ENCODE measurements at places on chromosomes 6 and 20. TPM values are rescaled to one million over a fixed set of nuclear protein-coding genes. Genes with fewer than 3 reads are reported as not detected.

GRCh38 chr20:51622004-51622874, 79.7 kb upstream of the NFATC2 start:
- no peak for DNase-seq

GRCh38 chr6:44999066-44999465, 329.1 kb upstream of the RUNX2 start:
- DNase-seq, result no peak

Gene DEFB118
- not detected for polyA plus RNA-seq

GRCh38 chr6:107809966-107810365, 14.1 kb downstream of the SCML4 start:
- DNase-seq, result no peak

DNA sequence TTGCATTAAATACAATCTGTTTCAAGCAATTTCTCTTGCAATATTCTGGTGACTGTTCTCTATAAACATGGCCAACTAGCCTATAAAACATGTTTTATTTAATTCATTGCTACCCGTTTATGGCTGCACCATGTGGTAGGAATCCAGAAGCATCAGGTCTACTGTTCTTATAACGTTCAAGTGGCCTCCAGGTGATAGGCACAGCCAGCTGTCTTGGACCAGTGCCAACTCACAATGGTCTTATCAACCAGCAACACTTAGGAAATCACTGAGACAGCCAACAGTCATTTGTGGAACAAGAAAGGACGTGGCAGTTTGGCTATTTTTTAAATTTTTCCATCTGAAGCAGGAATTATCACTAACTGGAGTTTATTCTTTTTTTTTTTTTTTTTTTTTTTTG, 193.6 kb downstream of the NKAIN2 start:
- DNase-seq, result no peak

Gene SPTLC3
- 1.4 TPM for polyA plus RNA-seq

DNA sequence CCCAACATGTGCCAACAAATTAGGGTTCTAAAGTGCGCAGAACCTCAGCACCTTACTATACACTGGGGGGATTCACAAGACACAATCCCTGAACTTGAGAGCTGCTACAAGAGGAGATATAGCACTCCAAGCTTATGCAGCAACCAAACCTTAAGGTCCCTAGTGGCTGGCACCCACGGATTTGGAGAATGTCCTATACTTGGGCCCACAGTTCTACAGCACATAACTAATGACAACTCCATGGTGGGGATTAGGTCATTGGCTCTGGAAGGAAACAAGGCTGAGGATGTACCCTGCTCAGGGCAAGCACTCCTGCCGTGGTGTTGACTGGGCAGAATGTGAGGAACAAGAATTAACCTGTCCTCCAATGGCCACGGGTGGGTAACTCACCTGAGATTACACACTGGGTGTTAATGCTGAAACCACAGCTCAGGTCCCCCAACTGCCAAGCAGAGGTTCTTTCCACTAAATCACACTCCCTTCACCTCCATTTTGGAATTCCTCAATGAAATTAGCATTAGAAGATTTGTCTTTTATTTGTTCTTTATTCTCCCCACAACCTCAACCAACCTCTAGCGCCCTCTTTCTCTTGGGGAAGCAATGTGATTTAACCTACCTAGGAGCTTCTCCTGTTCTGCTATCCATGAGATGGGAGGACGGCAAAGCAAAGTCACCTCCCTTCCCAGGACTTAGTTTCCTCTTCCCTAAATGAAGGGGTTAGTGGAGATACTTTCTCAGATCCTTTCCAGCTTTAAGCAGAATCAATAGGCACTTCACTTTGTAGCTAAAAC, 32.0 kb downstream of the TRERF1 start:
- DNase-seq, result no peak

Gene PNPLA1
- polyA plus RNA-seq, result not detected

Gene NRN1
- polyA plus RNA-seq, result 50.5 TPM

Gene CDSN
- not detected for polyA plus RNA-seq

- DNase-seq, result no peak
Observed at GRCh38 chr6:37202788-37203491, 33.0 kb downstream of the PIM1 start.

DNA sequence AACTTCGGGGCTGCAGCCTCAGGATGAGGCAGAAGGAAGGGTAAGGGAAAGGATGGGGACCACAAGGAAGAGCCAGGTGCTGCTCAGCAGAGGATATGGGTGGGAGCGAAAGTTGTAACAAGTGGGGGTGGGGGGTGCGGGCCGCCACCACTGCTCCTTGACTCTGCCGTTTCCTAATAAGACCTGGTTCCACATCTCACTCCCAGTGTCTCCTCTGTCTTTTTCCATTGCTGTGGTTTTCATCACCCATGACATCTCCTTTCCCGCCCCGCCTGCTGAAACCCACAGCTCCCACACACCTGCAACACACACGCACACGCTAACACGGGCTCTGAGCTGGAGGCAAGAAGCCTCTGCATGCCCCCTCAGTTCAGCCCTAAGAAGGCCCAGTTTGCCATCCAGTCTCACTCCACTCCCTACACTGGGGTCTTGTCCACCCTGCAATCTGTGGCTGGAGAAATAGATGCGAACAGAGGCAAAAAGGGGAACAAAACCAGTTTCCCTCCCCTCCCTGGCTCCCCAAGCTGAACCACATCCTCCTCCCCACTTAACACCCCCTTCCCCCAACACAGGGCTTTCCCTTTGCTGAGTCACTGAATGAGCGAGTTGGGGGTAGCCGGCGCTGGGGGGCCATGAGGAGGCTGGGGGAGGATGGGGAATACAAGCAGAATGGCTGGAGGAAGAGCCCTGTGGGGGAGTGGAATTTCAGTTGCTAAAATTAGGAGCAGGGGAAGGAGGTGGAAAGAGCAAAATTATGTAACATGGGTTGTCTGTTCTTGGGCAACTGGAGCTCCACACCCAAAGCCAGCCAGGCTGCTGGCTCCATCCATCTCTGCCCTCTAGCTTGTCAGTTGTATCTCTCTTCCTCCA, 11.5 kb downstream of the NFKBIL1 start:
- DNase-seq, result peak; percentile 44

GRCh38 chr6:166952121-166952520, 4.2 kb downstream of the RNASET2 start:
- no peak for DNase-seq

DNA sequence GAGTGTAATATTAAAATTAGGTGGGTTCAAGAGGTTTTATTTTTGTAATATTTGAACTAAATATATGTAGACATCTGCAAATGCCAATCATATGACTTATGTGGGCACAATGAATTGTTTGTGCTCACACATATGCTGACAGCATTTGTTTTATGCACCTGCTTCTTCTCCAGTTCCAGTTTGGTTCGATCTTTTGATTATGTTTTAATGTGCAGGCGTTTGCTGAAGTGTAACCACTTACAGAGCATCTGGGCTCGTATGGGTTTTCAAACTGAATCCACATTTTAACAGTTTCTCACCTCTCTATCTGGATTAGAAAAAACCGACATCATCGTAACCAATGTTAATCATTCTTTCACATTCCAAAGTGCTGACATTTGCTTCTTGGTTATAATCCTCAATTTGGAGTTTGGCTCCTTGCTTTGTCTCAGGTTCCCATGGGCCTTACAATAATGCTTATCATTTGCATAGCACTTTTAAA, 129.1 kb upstream of the SPACA1 start:
- DNase-seq, result peak; percentile 7

- DNase-seq, result no peak
Observed at GRCh38 chr6:74976701-74977100, 229.2 kb downstream of the COL12A1 start.

DNA sequence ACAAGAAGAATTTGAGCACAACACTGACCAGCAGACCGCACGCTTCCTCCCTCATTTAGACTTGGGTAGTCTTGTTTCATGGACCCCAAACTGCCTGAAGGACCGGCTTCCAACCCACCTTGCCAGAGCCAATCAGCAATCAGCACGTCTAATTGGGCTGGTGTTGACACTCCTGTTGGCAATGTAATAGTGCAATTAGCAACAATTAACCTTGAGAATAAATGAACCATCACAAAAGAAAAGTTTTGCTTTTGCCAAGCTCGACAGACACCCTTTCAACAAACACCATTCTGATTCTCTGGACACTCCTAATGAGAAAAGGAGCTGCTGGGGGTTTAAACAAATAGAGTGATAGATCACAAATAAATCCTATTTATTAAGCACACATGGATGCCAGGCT, 61.0 kb downstream of the EDN3 start:
- no peak for DNase-seq

DNA sequence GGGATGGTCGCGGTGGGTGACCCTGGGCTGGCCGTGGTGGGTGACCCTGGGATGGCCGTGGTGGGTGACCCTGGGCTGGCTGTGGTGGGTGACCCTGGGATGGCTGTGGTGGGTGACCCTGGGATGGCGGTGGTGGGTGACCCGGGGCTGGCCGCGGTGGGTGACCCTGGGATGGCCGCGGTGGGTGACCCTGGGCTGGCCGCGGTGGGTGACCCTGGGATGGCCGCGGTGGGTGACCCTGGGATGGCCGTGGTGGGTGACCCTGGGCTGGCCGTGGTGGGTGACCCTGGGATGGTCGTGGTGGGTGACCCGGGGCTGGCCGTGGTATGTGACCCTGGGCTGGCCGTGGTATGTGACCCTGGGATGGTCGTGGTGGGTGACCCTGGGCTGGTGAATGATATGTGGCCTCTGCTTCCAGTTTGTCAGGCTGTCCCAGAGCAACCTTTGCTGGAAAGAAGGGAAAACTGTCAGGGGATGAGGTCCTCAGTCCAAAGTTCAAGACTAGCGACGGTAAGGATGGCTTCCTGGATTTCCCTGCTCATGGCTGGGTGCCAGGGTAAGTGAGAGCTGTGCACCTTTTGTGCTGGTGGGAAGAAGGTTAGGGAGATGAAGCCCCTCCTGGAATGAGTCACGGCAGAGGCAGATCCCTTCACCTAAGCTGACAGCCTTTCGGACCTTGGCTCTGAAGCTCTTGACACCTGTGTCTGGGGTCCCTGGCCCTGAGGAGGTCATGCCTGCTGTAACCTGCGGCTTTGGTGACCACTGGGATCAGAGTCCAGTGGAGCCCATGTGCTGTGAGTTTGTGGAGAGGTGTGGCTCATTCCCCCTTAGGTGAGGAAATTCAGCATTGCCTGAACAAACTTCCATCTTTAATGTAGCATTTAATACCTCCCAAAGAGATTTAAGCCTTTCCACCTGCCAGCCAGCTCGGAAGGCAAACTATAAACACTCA, 19.1 kb upstream of the PCMTD2 start:
- no peak for DNase-seq

DNA sequence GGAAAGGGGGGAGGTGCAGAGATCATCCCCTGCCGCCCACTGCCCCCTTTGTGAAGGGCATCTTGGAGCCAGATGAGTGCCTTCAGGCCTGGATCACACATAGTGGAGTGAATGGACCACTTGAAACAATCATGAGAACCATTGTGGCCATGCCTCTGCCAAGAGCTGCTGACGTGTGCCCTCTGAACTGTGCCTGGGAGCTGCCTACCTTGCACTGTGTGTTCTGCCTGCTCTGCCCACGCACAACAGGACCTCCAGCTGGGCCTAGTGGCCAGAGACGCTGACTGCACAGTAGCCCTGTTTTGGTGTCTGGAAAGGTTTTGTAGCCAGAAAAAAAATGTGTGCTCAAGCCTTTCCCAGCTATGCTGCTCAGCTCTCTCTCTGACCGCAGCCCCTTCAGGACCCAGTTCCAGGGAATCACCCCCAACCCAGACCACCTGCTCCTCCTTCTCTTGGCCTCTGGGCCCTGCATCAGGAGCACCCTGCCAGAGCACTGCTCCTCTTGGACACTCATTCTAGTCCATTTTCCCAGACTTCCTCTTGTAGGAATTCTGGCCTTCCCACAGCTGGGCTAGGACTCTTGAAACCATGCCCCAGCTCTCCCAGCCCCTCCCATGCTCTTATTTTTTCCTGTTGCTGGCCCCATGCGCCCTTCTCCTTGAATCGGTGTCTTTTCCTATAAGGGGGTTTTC, 1.6 kb upstream of the ADIG start:
- no peak for DNase-seq

DNA sequence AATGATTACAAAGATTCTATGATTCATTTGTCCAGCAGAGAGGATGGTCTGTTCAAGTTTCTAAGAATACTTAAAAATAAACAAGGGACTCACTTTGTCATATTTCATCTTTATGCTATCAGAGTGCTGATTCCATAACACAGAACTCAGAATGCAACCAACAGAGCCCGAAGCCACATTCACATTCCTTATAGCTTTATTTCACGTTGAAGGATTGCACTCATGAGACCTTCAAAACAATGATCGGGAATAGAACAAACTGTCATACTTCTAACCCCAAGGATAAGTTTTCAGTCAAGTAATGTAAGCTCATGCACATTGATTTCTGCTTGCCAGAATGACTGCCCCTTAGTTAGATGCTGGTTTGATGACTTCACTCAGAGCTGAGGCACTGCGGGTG, 25.2 kb downstream of the FNDC1 start:
- peak; percentile 42 for DNase-seq

Gene SUMO4
- polyA plus RNA-seq, result 0.23 TPM

GRCh38 chr6:168182366-168182765, 103.4 kb upstream of the FRMD1 start:
- DNase-seq, result no peak

DNA sequence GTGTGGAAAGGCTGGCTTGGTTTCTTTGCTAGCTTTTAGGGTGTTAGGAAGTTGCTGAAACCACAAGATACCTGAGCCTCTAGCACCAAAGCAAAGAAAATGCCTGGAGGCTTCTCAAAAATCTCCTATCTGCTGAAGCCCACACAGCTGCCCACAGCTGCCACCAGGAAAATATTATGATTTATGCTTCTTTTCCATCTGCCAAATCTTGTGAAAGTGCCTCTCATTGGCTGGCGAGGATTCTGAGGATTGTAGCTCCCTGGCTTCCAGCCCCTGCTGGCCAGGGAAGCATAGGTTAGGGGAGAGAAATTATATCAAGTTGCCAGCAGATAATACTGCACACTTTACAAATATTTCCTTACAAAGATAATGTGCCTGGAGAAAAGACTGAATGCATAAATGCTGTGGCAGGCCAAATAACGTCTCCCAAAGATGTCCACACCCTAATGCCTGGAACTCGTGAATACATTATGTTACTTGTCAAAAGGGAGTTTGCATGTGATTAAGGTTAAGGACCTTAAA, 98.4 kb downstream of the MRPL14 start:
- peak; percentile 42 for DNase-seq

Gene PIGT
- polyA plus RNA-seq, result 198 TPM

GRCh38 chr6:116595247-116595646, 21.0 kb upstream of the RSPH4A start:
- no peak for DNase-seq

Gene FNDC11
- polyA plus RNA-seq, result 0.15 TPM

DNA sequence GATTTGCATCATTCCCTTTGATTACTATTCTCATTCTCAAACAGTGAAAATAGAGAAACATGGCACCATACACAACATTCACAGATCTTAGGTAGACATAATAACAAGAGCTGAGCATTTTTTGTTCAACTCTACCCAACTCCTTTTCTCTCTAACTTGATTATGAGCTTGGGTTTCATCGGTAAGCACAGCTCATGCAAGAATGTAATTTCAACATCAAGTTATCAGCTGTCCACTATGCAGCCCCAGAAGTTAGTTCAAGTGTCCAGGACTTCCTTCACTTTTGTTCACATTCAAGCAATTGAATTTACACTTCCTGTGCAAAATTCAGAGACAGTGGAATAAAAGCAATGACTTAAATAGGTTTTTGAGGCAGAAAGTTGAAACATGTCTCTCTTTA, 297.7 kb upstream of the SASH1 start:
- no peak for DNase-seq

Gene TMEM170B
- polyA plus RNA-seq, result 0.14 TPM

- DNase-seq, result no peak
Observed at GRCh38 chr20:37137547-37137946, 41.6 kb upstream of the RPN2 start.
